ENCODE measurements at places on chromosomes 7 and 10.
A peak's percentile ranks its signal among the peaks of the same experiment; 100 is the strongest.

DNA sequence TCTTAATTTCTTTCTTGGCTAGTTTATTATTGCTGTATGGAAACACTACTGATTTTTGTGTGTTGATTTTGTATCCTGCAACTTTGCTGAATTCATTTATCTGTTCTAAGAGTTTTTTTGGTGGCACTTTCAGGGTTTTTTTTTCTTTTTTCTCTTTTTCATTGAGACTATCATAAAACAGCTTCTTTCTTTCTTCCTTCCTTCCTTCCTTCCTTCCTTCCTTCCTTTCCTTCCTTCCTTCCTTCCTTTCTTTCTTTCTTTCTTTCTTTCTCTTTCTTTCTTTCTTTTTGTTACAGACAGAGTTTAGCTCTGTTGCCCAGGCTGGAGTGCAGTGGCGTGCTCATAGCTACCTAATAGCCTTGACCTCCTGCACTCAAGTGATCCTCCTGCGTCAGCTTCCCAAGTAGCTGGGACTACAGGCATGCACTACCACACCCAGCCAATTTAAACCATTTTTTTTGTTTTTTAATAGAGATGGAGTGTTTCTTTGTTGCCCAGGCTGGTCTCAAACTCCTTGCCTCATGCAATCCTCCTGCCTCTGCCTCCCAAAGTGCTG is 72.3 kb downstream of the ZNF503 start:
- DNase-seq, result no peak

GRCh38 chr7:105387508-105388355 is 989 bp downstream of the SRPK2 start:
- no peak for DNase-seq

DNA sequence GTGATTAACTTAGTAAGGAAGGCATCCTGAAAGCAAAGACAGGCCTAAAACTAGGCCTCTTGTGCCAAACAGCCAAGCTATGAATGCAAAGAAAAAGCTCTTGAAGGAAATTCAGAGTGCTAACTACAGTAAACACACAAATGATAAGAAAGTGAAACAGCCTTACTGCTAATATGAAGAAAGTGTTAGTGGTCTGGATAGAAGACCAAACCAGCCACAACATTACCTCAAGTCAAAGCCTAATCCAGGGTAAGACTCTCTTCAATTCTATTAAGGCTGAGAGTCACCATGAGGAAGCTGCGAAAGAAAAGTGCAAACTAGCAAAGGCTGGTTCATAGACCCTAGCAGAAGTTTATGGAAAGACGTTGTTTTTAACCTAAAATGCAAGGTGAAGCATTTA is 66.0 kb downstream of the IPMK start:
- DNase-seq, result no peak

- no peak for DNase-seq
These were observed 167.1 kb downstream of the NEURL1 start for GRCh38 chr10:103660364-103661197.

- DNase-seq, result peak; percentile 45
These were observed 11.4 kb upstream of the RBM20 start for GRCh38 chr10:110632591-110633215.

DNA sequence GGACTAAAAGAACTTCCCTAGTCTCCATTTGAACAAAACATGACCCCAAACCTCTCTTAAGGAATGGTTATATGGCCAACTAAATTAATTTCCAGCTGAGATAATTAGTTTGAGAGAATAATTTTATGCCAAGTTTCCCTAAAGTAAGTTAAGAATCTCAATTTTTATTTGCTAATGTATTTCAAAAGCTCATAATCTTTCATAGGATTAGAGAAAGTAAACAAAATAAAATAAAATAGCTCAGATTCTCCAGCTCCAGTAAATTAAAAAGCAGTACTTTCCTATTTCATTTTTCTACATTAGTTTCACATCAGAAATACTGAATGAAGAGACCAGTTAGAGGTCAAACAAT is 44.4 kb downstream of the ENO4 start:
- no peak for DNase-seq
